ENCODE measurements at places on chromosomes 7 and 10. TPM values are rescaled to one million over a fixed set of nuclear protein-coding genes. Genes with fewer than 3 reads are reported as not detected.

The CRTAC1 gene
- 1.3 TPM for total RNA-seq

The CFAP46 gene
- 1.5 TPM for total RNA-seq

The NRCAM gene
- total RNA-seq, result 98.8 TPM

The ZNF33B gene
- total RNA-seq, result 8.9 TPM

The BMPER gene
- 5.7 TPM for total RNA-seq

The CSTF2T gene
- 18.1 TPM for total RNA-seq

The EVX1 gene
- 0.19 TPM for total RNA-seq

The FGFR2 gene
- total RNA-seq, result 0.45 TPM

The PHKG1 gene
- 0.52 TPM for total RNA-seq

The IFIT3 gene
- 5.0 TPM for total RNA-seq

The VIPR2 gene
- not detected for total RNA-seq

The ZPBP gene
- not detected for total RNA-seq

The RNF133 gene
- total RNA-seq, result not detected

The CHCHD2 gene
- 675 TPM for total RNA-seq

The ATOH7 gene
- 0.22 TPM for total RNA-seq
